Heart left ventricle (tissue), 16 donors: ENCODE measurements at places on chromosomes 2 and 18. TPM values are rescaled to one million over a fixed set of nuclear protein-coding genes. Genes with fewer than 3 reads are reported as not detected.

The KCNIP3 gene
- total RNA-seq, result 4.0 TPM

The GALNT1 gene
- total RNA-seq, result 42.7 TPM

The FBXO48 gene
- 1.3 TPM for total RNA-seq

The RAD51AP2 gene
- total RNA-seq, result 0.07 TPM

The IL1RN gene
- 11.4 TPM for total RNA-seq

The SMAD7 gene
- total RNA-seq, result 27.8 TPM

The PAPOLG gene
- total RNA-seq, result 9.5 TPM

The ACMSD gene
- total RNA-seq, result not detected

GRCh38 chr18:55779691-55780585 is 191.9 kb upstream of the TCF4 start:
- peak; percentile 55 for DNase-seq

GRCh38 chr2:237154884-237155851 is 69.5 kb downstream of the COPS8 start:
- DNase-seq, result no peak

- no peak for DNase-seq
Measured at GRCh38 chr2:200454927-200455801, 54.7 kb downstream of the KCTD18 start.

DNA sequence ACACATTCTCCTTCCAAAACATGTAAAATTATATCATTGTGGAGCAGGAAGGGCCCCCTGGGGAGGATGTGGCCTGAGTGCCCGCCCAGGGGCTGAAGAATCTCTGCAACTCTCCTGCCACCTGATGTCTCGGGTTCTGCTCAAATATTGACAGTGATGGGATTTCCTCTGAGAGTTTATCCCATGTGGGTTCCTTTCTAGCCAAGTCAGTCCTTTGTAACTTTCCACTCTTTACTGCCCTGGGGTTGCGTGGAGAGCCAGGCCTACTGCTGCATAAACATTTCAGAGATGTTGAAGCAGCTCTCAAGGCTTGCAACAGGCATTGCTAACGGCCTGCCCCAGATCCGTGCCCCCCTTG is 4.0 kb upstream of the RAB17 start:
- no peak for DNase-seq

- no peak for DNase-seq
Measured at GRCh38 chr2:152396763-152397162, 61.8 kb downstream of the FMNL2 start.

DNA sequence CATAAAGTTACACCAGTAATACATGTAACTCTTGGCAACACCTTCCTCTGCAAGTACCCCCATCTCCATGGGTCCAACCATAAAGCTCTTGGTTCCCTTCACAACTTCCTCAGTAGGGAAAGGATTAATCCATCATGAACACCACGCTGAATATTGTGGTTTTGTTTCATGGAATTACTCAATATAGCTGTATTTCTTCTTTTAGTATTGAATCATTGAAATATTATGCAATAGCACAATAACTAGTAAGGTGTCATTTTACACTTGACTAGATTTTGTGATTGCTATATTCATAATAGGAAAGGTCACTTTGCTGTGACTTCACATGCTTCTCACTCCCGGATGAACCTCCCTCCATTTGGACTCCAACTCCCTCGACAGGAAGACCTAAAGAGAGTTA is 29.7 kb upstream of the PID1 start:
- no peak for DNase-seq

GRCh38 chr2:191479680-191480023 is 198.3 kb upstream of the NABP1 start:
- DNase-seq, result no peak

DNA sequence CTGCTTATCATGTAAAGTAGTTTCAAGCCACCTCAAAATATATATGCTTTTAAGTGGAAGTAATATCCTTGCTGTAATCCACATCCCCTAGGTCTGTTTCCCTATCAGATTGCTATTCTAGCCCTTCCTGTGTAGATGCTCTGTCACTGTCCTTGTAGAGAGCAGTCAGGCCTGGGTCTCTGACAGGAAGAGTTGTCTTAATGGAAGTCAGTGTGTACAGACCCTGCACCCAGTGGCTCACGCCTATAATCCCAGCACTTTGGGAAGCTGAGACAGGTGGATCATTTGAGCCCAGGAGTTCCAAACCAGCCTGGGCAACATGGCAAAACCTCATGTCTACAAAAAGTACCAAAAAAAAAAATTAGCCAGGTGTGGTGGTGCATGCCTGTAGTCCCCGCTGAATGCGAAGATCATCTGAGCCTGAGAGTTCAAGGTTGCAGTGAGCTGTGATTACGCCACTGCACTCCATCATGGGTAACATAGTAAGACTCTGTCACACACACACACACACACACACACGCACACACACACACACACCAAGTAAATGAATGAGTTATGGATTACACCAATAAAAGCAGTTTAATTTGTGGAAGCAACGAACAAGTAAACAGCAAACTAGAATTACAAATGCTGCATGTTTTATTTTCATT is 70.2 kb upstream of the DSC1 start:
- no peak for DNase-seq

GRCh38 chr2:86358957-86359356 is 21.5 kb upstream of the REEP1 start:
- no peak for DNase-seq

DNA sequence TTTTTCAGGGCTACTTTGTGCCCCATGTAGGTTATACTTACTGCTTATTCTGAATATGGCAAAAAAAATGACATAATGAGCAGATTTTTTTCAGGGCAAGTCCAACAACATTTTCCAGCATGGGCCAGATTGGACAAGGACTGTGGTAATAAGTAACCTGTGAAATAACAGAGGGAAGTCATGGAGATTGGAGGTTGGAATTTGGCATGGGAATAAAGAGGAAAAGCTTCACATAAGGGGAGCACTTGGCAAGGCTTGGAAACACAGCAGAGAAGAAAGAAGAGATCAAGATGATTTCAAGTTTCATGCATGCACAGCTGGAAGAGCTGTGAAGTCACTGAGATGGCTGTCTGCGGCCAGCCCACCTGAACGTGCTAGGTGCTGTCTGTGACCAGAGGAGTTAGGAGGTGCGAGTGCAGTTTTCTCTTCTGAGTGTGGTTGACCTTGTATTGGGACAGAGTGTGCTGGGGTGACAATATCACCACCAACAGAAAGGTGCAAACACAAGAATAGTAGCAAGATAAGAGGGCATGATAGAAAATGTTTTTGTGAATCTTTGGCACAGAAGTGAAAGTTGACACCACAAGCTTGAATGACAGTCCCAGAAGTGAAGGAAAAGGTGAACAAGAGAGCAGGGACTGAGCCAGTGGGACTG is 71.1 kb upstream of the DSC1 start:
- DNase-seq, result no peak
